SK-N-DZ (cell line): ENCODE measurements at places on chromosomes 4 and X.

- no peak for DNase-seq
Observed at GRCh38 chr4:144667500-144667899, 21.5 kb downstream of the HHIP start.

GRCh38 chr4:93764639-93765246 lies 63.8 kb upstream of the ATOH1 start:
- peak; percentile 54 for DNase-seq

DNA sequence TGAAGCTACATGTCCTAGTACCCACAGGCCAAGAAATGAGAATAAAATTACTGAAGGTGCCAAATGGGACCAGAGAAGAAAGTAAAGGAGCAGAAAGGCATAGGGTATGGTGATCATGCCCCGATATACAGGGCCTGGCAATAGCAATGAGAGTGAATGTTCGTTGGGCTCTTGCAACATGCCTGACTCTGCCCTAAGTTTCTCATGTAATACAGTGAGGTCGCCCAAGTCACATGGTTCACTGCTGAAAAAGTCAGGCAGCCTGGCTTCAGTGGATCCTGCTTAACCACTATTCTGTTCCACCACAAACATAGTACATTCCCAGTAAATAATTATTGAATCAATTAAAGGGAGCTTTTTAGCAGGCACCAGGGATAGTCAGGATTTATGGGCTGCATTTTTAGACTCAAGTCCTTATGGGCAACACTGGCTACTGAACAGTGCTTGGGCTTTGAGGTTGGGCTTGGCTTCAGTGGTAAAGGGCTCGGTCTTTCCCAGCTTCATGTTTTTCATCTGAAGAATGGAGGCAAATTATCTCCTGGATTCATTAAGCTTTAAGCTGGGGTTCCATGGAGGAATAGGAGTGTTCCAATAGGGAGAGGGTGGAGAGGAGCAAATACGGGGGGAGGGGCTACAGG lies 67.1 kb upstream of the ZNF518B start:
- DNase-seq: no peak

DNA sequence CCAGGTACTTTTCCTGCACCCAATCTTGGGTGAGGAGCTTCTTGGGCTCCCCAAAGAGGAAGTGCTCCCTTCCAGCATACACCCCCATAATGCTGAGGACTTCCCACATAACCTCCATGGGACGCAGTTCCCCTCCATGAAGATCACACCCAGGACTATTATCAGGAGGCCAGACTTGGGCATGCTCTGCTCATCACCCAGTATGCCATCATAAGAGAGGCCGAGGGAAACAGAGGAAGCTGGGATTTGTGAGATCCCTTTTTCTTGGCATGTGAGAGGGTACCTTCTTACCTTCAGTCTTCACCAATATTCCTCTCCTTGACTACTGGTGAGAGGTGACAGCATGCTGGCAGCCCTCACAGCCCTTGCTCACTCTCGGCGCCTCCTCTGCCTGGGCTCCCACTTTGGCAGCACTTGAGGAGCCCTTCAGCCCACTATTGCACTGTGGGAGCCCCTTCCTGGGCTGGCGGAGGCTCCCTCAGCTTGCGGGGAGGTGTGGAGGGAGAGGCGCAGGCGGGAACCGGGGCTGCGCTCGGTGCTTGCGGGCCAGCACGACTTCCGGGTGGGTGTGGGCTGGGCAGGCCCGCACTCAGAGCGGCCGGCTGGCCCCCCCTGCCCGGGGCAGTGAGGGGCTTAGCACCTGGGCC lies 15.7 kb upstream of the HSFX1 start:
- DNase-seq: no peak

DNA sequence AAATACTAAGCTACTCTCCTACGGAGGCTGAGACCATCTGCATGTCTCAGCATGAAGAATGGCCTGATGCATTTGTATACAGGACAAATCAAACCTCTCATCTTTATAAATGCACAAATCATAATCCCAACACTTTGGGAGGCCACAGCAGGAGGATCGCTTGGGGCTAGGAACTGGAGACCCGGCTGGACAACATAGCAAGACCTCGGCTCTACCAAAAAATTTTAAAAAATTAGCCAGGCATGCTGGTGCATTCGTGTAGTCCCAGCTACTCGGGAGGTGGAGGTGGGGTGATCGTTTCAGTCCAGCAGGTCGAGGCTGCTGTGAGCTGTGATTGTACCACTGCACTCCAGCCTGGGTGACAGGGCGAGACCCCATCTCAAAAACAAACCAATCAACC lies 262.8 kb downstream of the DHRSX start:
- DNase-seq: no peak

GRCh38 chr4:97994765-97995465 lies 148.4 kb downstream of the STPG2 start:
- no peak for DNase-seq

GRCh38 chr4:120007896-120008436 lies 58.7 kb downstream of the MAD2L1 start:
- DNase-seq: no peak

DNA sequence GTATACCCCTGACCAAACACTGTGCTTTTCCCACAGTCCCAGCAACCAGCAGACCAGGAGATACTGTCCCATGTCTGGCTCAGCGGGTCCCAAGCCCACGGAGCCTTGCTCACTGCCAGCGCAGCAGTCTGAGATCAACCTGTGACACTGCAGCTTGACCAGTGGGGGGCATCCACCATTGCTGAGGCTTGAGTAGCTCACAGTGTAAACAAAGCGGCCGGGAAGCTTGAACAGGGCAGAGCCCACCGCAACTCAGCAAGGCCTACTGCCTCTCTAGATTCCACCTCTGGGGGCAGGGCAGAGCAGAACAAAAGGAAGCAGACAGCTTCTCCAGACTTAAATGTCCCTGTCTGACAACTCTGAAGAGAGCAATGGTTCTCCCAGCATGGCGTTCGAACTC lies 58.1 kb downstream of the SLC10A6 start:
- no peak for DNase-seq

GRCh38 chrX:24862343-24862742 lies 153.4 kb downstream of the ARX start:
- DNase-seq: no peak

DNA sequence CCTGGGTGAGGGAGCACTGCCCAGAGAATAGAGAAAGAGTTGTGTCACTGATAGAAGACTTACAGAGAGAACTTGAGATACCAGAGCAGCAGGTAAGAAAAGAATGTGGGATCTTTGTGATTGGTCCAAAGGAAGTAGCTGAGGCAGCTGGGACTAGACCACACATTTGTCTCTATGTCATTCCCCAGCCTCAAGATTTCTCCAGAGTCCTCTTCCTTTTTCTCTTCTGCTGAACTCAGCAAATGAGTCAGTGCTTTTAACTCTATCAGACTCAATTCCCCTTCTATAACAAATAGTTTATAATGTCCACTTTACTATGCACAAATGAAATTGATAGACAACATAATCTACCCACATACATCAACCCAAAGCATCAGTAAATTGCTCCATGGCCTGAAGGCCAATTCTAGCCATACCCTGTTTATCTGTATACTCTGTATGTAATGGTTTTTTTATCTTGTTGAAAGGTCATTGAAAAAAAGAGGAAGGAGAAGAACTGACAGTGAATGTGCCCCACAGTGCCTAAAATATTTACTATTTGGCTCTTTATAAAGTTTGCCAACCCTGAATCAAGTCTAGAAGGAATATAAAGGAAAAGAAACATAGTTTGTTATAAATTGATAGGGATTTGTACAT lies 38.2 kb downstream of the ETDC start:
- no peak for DNase-seq

- no peak for DNase-seq
Observed at GRCh38 chr4:39134683-39135306, 47.5 kb upstream of the WDR19 start.

- no peak for DNase-seq
Observed at GRCh38 chr4:145886871-145887240, 51.8 kb downstream of the ZNF827 start.

DNA sequence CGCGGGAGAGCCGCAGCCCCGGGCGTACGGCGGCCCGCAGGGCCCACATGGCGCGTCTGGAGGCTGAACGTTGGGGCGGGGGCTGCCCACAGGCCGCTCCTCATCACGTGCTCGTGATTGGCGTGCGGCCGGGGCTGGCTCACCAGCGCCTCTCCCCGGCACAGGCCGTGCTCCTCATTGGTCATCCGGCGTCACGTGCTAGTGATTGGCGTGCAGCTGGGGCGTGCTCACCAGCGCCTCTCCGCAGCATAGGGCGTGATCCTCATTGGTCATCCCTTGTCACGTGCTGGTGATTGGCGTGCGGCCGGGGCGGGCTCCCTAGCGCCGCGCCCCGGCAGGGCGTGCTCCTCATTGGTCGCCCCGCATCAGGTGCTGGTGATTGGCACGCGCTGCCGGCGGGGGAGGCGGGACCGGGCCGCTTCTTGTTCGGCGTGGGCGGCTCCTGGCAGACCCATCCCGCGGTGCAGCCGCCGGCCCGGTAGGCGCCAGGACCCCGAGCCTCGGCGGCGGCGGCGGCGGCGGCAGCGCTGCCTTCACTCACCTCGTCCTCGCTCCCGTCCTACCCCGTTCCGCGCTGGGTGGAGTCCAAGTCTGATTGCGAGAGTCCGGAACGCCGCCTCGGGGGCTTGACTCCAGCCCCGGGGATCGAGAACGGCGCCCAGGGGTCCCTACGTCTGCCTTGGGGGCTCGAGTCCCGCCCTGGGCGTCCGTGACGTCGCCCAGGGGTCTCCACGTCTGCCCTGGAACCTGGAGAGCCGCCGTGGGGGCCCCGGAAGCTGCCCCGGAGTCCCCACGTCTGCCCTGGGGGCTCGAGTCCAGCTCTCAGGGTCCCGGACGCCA lies at the start of gene GTPBP6:
TSS of gene GTPBP6 (minus strand) at position 58 of the 840 bp plus-strand sequence. CDS start at position 49, 9 bp downstream.
- peak; percentile 97 for DNase-seq

GRCh38 chr4:23728971-23729370 lies 160.9 kb downstream of the PPARGC1A start:
- DNase-seq: no peak

- no peak for DNase-seq
Observed at GRCh38 chr4:70671091-70671490, 4.8 kb upstream of the JCHAIN start.

GRCh38 chr4:6009452-6009851 lies 8.8 kb downstream of the C4orf50 start:
- no peak for DNase-seq

DNA sequence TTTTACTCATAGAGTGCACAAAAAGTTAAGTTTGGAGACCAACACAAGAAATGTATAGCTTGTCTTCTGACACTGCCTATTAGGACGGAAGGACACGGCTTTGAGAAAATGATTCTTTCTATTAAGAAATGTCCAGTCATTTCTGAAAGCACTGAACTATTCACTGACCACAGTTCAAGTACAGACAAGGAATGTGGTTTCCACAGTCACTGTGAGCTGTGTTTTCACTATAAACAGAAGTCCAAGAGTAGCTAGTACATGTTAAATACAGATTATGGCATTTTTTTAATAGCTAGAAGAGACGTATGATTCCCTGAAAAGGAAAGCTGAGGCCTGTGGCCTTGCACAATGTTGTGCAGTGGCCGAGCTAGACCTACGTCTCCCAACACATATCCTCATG lies 115.1 kb upstream of the GPM6A start:
- no peak for DNase-seq

DNA sequence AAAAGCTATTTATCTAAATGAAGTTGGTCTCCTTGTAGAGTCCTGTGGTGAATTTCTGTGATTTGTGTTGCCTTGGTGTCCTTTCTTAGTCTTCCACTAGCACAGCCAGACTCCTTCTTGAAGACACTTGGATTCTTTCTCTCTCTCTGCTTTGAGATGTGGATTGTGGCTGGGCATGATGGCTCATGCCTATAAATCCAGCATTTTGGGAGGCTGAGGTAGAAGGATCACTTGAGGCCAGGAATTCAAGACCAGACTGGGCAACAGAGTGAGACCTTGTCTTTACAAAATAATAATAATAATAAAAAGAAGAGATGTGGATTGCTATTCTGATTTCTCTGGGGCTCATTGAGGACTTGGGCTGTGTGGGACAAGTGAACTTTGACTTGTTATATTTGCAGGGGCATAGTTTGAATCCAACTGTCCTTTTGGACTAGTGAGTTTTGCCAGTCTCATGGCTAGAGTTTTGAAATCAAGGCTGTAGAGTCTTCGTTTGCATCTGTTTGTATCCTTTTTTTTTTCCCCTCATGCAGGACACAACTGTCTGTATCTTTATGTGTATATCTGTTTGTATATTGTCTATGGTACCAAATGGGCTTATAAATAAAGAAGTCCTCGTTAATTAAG lies 11.1 kb upstream of the SMIM14 start:
- no peak for DNase-seq

- no peak for DNase-seq
Observed at GRCh38 chrX:40578039-40578695, 2.6 kb upstream of the ATP6AP2 start.

GRCh38 chrX:44349561-44349960 lies 6.1 kb upstream of the EFHC2 start:
- peak; percentile 1 for DNase-seq

DNA sequence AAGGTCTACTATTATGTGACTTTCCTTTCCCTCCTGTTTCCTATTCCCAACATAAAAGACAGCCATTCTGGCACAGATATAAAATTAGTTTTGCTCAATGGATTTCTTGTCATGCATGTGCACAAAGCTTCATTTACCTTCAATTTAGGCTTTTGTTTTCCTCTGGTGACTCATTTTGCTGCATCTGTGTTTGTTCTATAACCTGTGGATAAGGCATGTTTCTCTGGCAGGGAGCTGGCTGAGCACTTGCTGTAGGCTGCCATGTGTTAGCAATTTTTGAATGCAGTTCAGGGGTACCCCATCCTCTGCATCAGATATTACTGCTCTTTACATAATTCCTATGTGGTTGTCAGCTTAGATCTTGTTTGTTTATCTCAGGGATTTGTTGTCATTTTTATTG lies 202.8 kb upstream of the GRID2 start:
- no peak for DNase-seq

GRCh38 chr4:187212446-187213080 lies 488.9 kb upstream of the FAT1 start:
- DNase-seq: no peak

DNA sequence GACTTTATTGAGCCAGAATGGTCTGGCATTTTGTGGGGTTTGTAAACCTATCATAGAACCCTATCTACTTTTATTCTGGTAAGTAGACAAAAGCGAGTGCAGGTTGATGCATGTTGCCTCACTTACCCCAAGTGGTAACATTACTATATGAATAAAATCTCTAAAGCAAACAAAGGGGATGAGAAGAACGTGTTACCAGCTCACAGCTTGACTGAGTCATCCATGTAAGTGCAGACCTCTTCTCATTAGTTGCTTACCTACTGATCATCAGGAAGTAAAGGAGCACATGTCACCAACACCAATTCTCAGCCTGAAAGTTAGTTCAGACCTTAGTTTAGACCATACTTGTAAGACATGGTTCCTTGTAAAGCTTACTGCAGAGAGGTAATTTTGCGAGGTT lies 1328.3 kb downstream of the C4orf33 start:
- no peak for DNase-seq

- DNase-seq: no peak
Observed at GRCh38 chrX:94454606-94455005, 780.6 kb downstream of the FAM133A start.
